ENCODE measurements at places on chromosomes 4 and X.

- no peak for DNase-seq
These were observed 122.5 kb downstream of the NFKB1 start for GRCh38 chr4:102623622-102624021.

DNA sequence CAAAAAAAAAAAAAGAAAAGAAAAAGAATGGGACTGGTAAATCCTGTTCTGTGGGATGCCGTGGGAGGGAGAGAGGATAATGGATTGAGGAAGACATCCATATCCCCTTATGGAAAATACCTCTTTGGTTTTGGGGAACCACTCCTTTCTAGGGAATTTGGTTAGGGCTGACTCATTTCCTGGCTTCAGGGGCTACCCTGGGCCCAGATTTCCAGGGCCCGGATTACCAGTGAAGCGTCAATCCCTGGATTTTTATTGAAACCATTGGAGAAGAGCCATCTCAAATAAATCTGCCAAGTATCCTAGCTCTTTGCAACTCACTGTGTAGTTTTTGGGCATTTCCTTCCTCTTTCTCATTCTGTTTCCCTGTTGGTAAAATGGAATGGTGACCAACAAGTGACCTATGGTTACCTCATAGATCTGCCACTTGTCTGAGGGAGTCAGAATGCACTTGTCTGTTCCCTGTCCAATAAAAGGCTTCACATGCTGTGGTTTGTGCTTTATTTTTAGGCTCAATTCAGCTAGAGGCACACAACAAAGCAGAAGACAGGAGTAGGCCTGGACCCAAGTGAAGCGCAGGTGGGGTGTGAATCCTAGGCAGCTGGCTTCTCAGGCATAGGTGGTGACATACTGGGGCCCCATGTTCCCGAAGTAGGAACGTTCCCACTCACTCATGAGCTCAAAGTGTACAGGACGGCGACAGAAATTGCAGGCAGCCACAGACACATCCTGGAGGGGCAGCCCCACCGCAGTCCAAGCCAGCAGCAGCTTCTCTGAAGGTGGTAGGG is 8.6 kb downstream of the APEX2 start:
- peak; percentile 18 for DNase-seq

GRCh38 chr4:55116450-55116849 is 8.9 kb downstream of the KDR start:
- no peak for DNase-seq

DNA sequence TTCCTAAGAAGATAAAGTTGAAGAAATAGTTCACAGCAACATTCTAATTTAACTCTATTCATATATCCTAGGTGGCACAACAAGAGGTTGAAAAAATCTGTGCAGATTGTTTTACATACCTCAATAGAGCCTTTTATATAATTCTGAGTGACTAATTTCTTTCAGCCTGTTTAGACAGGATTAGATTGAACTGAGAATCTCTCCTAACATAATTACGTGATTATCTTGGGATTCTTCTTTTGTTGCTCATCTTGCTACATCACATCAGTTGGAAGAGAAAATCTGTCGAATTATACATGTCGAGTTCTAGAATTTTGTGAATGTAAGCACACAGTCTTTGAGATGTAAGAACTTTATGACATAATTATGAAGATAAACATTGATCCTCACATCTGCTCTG is 1873.7 kb upstream of the IGFBP7 start:
- no peak for DNase-seq

- DNase-seq, result peak; percentile 9
These were observed 74.6 kb downstream of the WDR44 start for GRCh38 chrX:118420462-118420861.

GRCh38 chr4:15234856-15235126 is 193.0 kb upstream of the C1QTNF7 start:
- no peak for DNase-seq

- DNase-seq, result no peak
These were observed 154.0 kb upstream of the TENT5D start for GRCh38 chrX:80266287-80266686.

DNA sequence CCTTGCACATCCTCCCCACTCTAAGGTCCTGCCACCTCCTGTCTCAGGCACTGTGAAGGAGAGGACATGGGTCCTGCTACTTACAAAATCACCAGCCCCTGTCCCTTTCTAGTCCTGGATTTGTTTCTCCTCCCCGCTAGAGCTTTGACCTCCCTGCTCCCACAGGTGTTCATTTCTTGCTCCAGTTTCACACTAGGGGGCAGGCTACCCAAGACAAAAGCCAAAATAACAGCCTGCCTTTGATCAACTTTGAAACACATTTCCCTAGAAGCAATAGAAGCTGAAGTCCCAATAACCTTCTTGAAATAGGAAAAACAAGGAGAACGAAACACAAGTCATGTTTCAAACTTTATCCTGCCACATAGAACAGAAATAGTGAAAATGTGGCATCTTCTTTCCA is 164.4 kb downstream of the QDPR start:
- no peak for DNase-seq

- no peak for DNase-seq
These were observed 1.0 kb upstream of the CLDN22 start for GRCh38 chr4:183321079-183321478.

GRCh38 chr4:27702730-27703431 is 842.2 kb downstream of the STIM2 start:
- DNase-seq, result no peak

GRCh38 chrX:110167952-110168451 is 149.9 kb downstream of the AMMECR1 start:
- no peak for DNase-seq

DNA sequence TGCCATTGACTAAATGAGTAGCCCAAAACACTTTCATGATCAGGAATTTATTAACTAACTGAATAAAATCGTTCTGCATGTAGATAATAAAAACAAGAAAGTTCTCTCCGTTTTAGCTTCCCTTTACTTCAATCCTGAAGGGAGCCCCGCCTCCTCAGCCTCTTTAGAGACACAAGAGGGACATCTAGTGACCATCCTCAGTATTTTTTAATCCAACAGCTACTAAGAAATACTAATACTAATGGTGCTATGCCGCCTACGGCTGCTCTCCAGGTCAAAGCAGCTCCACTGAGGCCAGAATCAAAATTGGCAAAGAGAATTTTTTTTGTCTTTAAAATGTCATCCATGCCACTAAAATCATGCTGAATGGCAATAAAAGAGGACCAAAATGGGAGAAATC is 3.2 kb upstream of the PCDH19 start:
- peak; percentile 27 for DNase-seq

DNA sequence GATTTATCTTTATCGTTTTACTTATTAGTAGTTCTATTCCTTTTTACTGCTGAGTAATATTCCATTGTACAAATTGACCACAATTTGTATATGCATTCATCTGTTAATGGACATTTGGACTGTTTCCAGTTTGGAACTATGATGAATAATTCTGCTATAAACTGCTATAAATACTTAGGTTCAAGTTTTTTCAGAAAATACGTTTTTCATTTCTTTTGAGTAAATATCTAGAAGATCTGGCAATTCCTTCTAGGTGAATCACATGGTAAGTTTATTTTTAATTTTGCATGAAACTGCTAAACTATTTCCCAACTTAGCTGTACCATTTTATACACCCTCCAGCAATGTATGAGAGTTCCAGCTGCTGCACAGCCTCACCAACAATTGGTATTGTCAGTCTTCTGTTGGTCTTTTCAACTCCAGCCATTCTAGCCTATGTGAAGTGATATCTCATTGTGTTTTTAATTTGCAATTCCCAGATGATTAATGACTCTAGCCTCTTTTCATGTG is 22.2 kb downstream of the LIN54 start:
- DNase-seq, result no peak

DNA sequence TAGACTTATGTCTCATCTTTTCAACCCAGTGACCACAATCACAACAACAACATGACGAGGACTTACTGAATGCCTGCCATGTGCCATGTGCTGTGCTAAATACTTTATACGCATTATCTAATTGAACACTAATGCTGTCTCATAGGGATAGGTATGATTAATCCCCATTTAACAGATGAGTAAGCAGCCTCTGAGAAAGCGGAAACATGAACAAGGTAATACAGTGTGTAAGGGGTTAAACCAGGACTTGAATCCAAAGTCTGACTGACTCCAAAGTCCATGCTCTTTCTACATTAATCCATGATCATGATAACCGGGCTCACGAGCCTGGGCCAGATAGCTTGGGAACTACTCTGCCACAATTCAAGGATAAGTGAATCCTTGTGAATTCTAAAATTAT is 105.3 kb upstream of the MBNL3 start:
- DNase-seq, result peak; percentile 45

DNA sequence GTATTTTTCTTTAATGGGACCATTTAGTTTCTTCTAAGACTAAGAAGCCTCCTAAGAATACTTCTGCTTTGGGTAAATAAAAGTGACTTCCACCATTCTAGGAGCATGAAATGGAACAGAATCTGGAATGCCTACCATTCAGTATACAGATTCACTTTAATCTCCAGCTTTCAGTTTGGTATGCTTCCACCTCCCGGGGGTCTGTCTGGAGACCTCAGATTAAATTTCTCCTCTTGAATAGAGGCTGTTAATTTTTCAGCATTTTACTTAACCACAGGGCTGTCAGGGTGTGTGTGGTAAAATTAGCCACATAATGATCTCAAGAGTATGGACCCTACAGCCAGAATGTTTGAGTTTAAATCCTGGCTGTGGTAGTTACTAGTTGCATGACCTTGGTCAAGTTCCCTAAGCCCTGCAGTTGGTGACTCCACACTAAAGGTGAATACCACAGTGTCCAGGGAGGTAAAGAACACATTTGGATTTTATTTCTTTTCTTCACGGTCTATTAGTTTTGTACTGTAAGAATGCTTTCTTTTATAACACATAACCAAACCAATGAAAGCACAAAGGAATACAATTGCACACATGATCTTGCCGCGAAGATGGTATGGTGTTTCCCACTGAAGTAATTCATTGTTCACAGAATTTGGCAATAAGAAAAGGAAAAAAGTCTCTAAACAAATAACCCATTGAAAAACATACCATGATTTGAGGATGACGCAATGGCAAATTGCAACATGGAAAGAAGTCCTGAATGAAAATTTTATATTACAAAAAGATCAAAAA is 37.3 kb upstream of the TRIM2 start:
- no peak for DNase-seq

DNA sequence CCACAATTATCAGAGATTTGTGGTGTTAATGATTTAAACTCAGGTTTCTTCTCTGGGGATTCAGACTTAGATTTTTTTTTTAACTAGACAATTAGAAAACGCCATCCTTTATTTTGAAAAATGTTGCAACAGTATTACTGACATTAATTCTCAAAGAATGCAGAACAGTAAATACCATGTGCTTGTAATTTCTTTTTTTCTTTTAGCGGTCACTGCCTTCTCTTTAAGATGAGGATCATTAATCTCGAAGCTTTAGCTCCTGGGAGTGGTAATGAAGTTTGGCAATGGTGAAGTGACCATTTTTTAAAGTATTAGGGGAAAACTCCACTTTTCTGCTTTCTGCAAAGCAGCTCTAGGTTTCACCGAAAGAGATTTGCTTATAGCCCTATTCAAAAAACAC is 164.0 kb upstream of the MBNL3 start:
- no peak for DNase-seq

GRCh38 chrX:153333821-153334653 is at the start of gene ZNF275:
ZNF275 (plus strand) TSS chrX:153334153; CDS start chrX:153336680, 2,527 bp downstream.
- peak; percentile 73 for DNase-seq

GRCh38 chr4:151323667-151324066 is 1.7 kb downstream of the SH3D19 start:
- peak; percentile 51 for DNase-seq

GRCh38 chrX:10288373-10288975 is 131.7 kb downstream of the CLCN4 start:
- DNase-seq, result no peak

DNA sequence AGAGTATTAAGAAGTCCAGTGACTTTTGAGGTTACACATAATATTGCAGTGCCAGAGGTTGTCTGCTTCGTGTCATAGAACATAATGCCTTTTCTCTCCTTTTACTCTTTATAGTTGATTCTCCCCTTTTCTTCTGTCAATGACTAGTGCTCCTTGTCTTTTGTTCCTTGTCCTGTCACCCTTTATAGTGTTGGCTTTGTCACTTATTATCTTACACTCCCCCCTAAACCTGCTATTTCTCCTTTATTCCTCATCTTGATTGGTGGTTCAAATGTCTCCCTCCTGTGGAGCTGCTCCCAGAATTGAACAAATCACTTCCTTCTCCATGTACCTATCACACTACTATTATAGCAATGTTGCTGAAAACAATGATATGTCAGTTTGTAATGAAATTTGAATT is 856.6 kb upstream of the GRID2 start:
- no peak for DNase-seq

- DNase-seq, result no peak
These were observed 168.4 kb downstream of the MAD2L1 start for GRCh38 chr4:119898211-119898610.

GRCh38 chr4:54228961-54229501 is at the start of gene PDGFRA:
PDGFRA (plus strand) TSS chr4:54229293; CDS start chr4:54258769, 29,476 bp downstream.
- peak; percentile 55 for DNase-seq

DNA sequence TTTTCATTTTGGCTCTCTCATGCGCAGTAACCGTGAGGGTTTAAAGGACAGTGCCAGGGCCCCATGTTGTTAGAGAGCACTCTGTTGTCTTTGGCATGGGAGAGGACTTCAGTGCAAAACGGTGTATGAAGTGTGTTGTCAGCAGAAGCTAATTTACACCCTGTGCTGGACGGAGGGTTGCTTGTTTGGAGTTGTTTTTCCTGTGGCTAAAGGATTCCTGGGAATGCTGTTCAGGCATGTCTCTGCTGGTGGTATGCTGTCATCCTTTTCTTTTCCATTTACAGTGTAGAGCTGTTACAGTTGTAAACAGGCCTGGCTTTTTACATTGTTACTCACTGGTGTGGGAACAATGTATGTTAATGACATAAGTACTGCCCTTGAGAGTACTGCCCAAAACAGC is 206.3 kb downstream of the CBR4 start:
- no peak for DNase-seq

DNA sequence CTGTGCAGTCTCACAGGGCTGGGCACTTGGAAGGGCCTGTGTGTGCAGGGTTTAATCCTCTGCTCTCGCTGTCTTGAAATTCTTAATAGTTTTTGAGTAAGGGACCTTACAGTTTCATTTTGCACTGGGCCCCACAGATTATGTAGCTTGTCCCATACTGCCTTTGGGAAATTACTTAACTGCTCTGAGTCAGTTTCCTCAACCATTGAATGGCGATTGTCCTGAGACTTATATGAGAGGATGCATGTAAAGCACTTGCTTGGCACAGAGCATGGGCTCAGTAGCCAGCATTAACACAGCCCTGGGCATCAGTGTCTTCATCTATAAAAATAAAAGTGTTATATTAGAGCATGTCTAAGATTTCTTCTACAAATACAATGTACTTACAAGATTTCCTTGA is 55.8 kb downstream of the CLCN5 start:
- no peak for DNase-seq

GRCh38 chr4:137393044-137393443 is 139.2 kb downstream of the PCDH18 start:
- DNase-seq, result peak; percentile 7

- DNase-seq, result no peak
These were observed 38.7 kb upstream of the MAGEA10 start for GRCh38 chrX:152177052-152177451.

- no peak for DNase-seq
These were observed 19.9 kb downstream of the SH3BP2 start for GRCh38 chr4:2812612-2813354.

- DNase-seq, result no peak
These were observed 427.7 kb upstream of the MAGEB2 start for GRCh38 chrX:29787656-29788055.
